ENCODE measurements at places on chromosomes 3 and 15. TPM values are rescaled to one million over a fixed set of nuclear protein-coding genes. Genes with fewer than 3 reads are reported as not detected.
A peak's percentile ranks its signal among the peaks of the same experiment; 100 is the strongest.

The WNT5A gene
- 9.7 TPM for total RNA-seq

The IQGAP1 gene
- total RNA-seq = 86.4 TPM

The LMAN1L gene
- not detected for total RNA-seq

GRCh38 chr3:158452334-158452733 is 118.7 kb upstream of the MLF1 start:
- H3K36me3 ChIP-seq = no peaks in the 10 kb centered on the region
- DNase-seq = no peak
- no peak overlapping the region for H3K27ac ChIP-seq
- H3K27me3 ChIP-seq = peaks cover 1% of the 10 kb centered on the region
- no peak overlapping the region for H3K4me3 ChIP-seq
- no peaks in the 10 kb centered on the region for H3K4me1 ChIP-seq

The SPESP1 gene
- total RNA-seq = not detected

GRCh38 chr3:197424266-197424665 is 125.9 kb upstream of the DLG1 start:
- H3K27me3 ChIP-seq = peaks cover 4% of the 10 kb centered on the region
- peaks cover 12% of the 10 kb centered on the region for H3K4me1 ChIP-seq
- DNase-seq = no peak
- H3K4me3 ChIP-seq = no peak overlapping the region

The GOLGA6D gene
- 1.2 TPM for total RNA-seq

The IMPG2 gene
- 0.74 TPM for total RNA-seq

The SLC6A20 gene
- 0.21 TPM for total RNA-seq

DNA sequence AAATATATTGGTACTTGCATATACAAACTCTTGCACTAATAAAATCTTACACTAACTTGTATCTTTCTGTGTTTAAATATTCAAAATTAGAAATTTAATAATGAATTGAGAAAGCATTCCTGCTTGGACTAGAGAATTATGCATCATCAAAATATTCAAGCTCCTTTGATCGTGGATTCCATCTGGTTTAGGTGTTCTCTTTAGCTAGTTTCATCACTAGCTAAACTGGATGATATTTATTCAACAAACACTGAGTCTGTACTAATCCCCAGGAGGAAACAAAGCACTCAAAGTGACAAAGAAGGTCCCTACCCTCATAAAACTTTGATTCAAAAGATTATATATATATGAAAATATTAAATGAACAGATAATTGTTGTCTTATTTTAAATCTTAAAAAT is 1360.9 kb upstream of the ALCAM start:
- DNase-seq = no peak
- H3K4me1 ChIP-seq = no peaks in the 10 kb centered on the region
- H3K27ac ChIP-seq = no peak overlapping the region
- no peaks in the 10 kb centered on the region for H3K27me3 ChIP-seq
- H3K36me3 ChIP-seq = no peaks in the 10 kb centered on the region

The BFSP2 gene
- total RNA-seq = not detected

DNA sequence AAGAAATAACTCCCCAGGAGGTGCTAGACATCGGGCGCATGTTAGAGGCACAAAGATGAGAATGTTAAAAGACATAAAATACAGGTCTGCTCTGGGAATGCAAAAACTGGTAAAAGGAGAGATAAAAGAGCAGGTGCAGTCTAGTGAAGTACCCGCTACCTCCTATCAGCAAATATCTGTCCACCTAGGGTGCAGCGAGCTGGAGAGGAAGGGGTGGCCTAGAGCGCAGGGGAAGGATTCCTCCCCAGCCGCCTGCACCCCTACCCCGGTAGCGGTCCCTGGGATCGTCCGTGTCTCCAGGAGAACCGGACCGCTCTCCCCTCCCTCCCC is 237 bp upstream of the ZNF662 start:
- H3K27ac ChIP-seq = no peak overlapping the region
- no peaks in the 10 kb centered on the region for H3K4me1 ChIP-seq
- peaks cover 13% of the 10 kb centered on the region for H3K36me3 ChIP-seq
- H3K27me3 ChIP-seq = peaks cover 15% of the 10 kb centered on the region

DNA sequence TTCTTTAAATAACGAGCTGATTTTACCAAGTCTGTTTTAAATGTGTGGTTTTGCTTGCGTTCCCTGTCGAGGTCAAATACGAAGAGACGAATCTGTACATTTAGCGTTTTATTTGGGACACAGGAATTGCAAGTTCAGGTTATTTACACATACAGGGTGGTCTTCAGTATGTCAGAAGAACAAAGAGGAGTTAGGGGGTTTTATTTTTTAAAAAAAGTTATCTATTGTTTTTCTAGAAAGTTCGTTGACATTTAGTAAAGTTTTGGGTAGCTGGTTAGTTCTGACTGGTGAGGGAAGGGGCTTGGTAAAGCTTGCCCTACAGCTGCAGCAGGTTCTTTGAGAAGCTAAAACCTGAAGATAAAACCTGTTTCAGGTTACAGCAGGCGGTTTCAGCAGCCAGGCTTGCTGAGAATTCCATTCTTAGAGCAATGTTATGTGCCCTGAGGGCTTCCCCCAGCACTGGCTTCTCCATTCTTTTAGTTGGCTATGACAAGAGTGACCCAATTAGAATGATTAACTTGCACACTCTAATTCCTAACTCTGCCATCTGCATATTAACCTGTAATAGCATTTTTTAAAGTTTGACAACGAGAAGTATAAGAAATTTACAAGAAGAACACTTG is 815 bp upstream of the ZNF280D start:
- H3K27ac ChIP-seq = no peak overlapping the region
- no peak for DNase-seq

DNA sequence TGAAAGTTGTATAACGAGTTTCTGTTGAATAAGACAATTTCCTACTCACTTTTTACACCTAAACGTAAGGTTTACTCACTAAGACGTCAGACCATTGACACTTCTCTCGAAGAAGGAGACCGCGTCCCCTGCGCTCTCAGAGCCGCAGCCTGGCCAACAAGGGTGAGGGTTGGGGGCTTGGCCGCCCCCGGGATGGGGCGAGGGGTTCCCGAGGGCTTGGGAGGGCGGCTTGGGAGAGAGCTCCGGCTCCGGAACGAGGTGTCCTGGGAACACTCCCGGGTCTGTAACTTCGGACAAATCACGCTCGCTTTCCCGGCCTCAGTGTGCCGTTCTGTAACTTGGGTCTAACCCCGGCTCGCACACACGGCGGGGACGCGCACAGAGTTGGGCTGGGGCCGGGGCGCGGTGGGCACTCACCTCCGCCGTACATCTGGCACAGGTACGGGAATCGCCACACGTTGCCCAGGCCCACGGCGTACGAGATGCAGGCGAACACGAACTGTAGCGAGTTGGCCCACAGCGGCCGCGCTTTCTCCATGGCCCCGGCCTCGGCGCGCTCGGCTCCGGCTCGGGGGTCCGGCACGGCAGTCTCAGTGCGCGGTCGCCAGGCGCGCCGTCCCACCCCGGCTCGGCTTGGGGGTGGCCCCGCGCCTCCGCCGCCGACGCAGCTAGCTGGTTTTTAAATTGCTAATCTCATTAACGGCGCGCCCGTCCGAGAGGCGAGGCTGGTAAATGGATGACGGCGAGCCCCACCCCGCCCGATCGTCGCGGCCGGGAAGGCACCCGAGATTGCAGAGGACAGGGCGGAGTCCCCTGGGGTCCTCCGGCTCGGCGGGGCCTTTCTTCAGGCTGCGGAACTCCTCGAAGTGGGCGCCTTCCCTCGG is at the start of gene SLC6A20:
Gene SLC6A20, minus strand, starts transcription at position 655 of the 884 bp plus-strand sequence. Its CDS starts 117 bp downstream, at position 538.
- H3K4me3 ChIP-seq = peak within 1 kb of the TSS; percentile 72
- peaks cover 6% of the 10 kb centered on the region for H3K36me3 ChIP-seq
- no peak for DNase-seq
- H3K4me1 ChIP-seq = peaks cover 12% of the 10 kb centered on the region

GRCh38 chr3:76097589-76097969 is 312.2 kb upstream of the ZNF717 start:
- H3K36me3 ChIP-seq = no peaks in the 10 kb centered on the region
- no peaks in the 10 kb centered on the region for H3K4me1 ChIP-seq
- H3K27me3 ChIP-seq = no peaks in the 10 kb centered on the region
- no peak for DNase-seq
- no peak overlapping the region for H3K4me3 ChIP-seq

DNA sequence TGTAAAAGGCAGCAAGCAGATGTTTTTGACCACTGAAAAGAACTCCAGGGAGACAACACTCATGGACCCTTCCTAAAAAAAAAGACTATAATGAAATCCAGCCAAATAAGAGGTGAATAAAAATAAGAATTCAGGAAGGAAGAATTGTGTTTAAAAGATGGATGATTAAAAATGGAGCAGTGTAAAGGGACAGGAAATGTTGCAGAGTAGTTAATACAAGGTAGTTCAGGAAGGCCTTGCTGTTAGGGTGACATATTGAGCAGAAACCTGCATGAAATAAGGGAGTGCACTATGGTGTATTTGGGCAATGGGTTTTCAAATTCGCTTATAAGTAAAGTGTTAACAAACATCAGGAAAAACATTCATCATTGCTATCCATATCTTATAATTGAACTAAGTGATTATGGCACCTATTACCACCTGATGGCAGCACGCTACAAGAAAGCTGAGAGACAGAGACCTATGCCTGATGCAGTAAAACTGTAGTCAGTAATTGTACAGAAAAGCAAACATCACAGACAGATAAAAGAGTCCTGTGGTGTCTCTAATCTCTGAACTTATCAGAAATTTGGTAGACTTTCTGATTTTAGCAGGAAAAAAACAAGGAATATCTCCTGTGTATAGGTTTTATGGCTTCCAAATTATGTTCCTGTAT is 5.8 kb upstream of the DBR1 start:
- H3K36me3 ChIP-seq = no peaks in the 10 kb centered on the region
- no peaks in the 10 kb centered on the region for H3K4me1 ChIP-seq
- peaks cover 4% of the 10 kb centered on the region for H3K27me3 ChIP-seq
- DNase-seq = no peak
- no peak overlapping the region for H3K27ac ChIP-seq

DNA sequence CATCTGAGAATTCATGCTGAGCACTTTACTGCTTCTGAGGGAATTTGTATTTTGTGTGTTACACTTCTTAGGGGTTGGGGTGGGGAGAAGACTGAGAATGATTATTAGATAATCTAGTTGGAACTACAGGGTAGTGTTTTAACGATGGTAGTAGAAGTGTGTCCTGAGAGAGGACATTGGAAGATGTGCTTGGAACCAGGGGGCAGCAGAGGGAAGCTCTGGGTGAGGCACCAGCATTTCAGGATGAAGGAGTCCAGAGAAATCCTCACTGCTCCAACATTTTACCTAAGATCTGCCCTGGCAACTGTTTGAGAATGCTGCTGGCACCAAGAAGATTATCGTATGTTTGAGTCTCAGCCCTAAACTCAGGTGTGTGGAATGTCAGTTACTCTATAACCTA is 145.5 kb downstream of the SQOR start:
- H3K4me3 ChIP-seq = no peak overlapping the region
- no peaks in the 10 kb centered on the region for H3K36me3 ChIP-seq
- H3K4me1 ChIP-seq = no peaks in the 10 kb centered on the region
- DNase-seq = no peak
- H3K27me3 ChIP-seq = peaks cover 1% of the 10 kb centered on the region
- H3K27ac ChIP-seq = no peak overlapping the region

DNA sequence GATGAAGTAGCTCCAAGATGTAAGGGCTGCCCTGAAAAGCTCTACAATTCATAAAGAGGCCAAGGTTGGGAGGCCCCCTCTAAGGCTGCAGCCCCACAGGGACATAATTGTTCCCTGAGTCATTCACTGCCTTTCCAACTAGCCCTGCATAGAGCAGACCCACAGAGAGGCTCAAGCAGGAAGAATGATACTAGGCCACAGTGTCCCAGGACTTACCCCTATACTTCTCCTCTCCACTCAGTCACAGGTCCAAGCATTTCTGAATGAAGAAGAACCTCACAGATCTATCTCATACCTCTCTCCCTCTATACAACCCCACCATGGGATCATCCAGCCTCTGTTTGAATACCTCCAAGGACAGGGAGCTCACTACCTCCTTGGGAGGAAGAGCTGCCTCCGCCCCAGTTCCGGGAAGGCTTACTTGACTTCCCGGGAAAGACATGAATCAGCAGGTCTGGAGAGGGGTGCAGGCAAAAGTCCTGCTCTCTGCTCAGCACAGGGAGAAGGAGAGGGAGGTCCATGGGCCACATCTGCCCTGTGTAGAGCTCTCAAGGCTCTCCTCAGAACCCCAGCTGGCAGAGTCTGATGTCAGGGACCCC is 6.9 kb upstream of the SKIC8 start:
- DNase-seq = no peak
- H3K27ac ChIP-seq = no peak overlapping the region
- peaks cover 1% of the 10 kb centered on the region for H3K27me3 ChIP-seq

DNA sequence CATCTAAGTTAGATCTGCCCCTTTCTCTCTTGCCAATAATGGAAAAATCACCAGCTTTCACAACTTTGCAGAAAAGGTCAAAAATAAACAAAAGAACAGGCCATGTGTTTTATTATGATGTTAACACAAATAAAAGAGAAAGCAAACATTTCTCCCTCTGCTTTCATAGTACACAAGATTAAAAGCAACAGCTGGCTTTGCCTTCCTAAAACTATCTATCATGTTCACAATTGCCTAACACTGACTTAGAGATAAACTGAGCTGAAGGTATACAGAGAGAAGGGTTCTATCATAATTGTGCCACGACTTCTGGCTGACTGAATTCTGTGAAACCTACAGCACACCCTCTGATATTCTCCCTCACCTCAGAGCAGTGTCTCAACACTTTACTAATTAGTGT is 29.4 kb downstream of the AADAC start:
- no peak overlapping the region for H3K27ac ChIP-seq
- no peaks in the 10 kb centered on the region for H3K4me1 ChIP-seq

GRCh38 chr15:37791693-37792092 is 142.7 kb upstream of the TMCO5A start:
- H3K4me3 ChIP-seq = no peak overlapping the region
- DNase-seq = no peak
- H3K27ac ChIP-seq = peak overlapping the region; percentile 88
- H3K4me1 ChIP-seq = peaks cover 37% of the 10 kb centered on the region

- peaks cover 13% of the 10 kb centered on the region for H3K27me3 ChIP-seq
- no peak overlapping the region for H3K27ac ChIP-seq
- peaks cover 16% of the 10 kb centered on the region for H3K36me3 ChIP-seq
- DNase-seq = no peak
- H3K4me1 ChIP-seq = peaks cover 36% of the 10 kb centered on the region
These were observed 2.2 kb downstream of the SMAD6 start for GRCh38 chr15:66704019-66704802.

DNA sequence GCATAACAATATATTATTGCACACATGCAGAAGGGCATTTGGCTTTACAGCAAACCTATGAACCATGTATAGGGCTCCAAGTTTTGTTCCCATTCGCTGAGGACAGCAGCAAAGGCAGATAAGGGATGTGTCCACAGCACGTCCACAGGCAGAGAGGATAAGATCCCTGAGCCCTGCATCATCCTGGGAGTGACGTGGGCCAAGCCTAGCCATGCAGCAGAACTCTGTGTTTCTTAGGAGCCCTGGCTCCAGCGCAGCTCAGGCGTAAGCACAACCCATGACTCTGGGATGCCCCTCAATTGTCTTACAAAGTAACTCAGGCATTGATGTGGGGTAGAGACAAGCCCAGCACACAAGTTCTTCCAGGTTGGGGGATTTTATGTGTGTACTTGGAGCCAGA is 194.3 kb upstream of the CTDSPL start:
- H3K36me3 ChIP-seq = peaks cover 44% of the 10 kb centered on the region
- peaks cover 23% of the 10 kb centered on the region for H3K4me1 ChIP-seq
- no peak for DNase-seq

The GABRR3 gene
- total RNA-seq = not detected
